ENCODE measurements at places on chromosomes 5 and 9. TPM values are rescaled to one million over a fixed set of nuclear protein-coding genes. Genes with fewer than 3 reads are reported as not detected.

The SH3RF2 gene
- total RNA-seq = 11.5 TPM

The LHX3 gene
- total RNA-seq = not detected

The DBH gene
- not detected for total RNA-seq

The SPINK7 gene
- not detected for total RNA-seq

The GABBR2 gene
- 0.24 TPM for total RNA-seq

The RAPGEF1 gene
- total RNA-seq = 146 TPM

The STOM gene
- total RNA-seq = 479 TPM

The CCNO gene
- 2.2 TPM for total RNA-seq

The ZNF169 gene
- total RNA-seq = 6.1 TPM
